ENCODE measurements at places on chromosomes 5 and 9.

DNA sequence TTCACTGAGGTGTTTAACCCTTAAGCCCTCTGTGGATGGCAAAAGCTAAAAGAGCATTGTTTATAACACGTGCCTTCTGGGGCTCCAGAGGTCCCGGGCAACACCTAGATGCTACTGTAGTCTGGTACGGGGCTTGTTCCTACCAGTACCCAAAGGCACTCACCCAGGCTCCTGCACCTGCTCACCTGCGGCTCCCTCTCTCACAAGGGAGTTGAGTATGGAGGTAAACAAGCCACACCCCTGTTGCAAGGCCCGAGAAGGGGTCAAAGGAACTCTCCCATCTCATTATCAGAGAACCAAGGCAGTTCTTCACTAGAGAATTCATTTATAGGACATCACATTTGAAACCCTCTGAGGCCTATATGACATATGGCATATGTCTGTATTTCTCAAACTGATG, 53.4 kb upstream of the IL6ST start:
- no peak for DNase-seq

DNA sequence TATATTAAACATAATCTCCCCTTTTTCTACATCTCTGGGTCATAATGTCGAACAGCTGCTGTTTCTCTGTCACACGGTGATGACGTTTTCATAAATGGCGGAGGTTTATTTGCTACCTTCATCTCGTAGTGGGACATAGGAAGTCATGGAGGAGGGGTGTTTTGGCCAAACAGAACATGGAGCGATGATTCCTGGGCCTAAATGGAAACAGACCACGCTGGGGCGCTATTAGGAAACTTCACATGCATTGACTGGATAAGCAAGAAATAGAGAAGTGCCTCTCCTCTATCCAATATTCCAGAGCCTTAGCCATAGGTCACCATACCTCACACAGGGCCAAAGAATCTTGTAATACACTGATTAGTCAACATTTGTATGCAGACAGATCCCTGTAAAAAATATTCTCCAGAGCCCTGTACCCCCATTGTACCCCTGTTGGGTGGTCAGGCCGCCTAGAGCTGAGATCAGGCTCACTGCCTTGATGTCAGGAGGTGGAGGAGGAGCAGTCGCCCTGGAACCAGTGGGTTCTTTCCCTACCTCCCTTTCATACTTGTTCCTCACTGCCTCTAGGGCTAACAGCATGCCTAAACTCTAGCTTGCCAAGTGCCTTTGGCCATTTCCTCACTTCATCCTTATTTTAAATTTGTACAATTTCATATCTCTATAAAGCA, 77.8 kb upstream of the SPIN1 start:
- no peak for DNase-seq

DNA sequence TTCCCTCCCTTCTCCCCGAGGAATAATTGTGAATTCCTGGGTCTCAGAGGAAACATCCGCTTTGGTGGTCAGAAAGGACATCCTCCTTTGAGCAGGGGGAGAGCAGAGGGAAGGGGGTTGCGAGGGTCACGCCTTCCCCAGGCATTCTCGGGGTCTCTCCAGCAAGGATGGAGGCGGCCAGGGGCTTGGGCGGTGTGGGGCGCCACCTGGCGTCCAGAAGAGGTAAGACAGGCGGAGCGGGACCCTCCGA, 129.1 kb downstream of the KCNIP1 start:
- no peak for DNase-seq

DNA sequence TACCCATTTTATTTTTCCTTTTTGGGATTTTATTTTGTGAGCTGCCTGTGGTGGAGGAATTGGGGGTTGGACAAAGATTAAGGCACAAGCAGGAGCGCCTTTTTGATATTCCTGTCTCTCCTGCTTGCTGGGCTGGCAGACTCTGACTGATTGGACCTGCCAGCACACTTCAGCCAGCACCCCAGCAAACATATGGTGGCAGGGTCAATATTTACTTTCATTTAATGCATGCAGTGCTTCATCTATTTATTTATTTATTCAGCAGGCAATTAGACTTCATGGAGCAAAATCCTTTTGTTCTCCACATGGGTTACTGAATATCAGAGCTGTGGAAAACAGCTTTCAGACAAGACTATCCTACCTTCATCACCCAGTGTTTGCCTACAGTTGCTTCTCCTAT, 48.4 kb upstream of the EPB41L4A start:
- DNase-seq, result no peak

DNA sequence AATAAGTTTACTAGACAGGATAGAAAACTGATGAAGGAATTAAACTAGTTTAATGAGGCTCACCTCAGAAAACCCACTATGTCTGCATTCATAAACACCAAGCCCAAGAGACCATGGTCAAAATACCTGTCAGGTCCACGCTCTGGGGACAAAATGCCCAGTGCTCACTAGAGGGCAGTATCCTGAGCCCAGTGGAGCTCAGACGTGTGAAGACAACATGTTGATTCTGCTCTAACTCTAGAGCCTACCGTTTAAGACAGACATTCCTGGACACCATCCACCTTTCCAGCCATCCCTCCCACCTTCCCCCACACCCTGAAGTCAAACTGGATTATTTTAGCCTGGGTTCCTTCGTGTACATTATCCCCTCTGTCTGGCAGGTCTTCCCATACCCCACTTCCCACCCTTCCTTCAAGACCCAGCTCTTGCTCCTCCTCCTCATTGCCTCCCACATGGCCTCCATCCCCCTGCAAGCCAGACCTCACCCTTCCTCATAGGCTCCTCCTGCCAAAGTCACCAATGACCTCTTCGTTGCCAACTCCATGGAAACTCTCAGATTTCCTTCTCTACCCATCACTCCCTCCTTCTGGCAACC, 142.3 kb upstream of the FSTL4 start:
- no peak for DNase-seq

DNA sequence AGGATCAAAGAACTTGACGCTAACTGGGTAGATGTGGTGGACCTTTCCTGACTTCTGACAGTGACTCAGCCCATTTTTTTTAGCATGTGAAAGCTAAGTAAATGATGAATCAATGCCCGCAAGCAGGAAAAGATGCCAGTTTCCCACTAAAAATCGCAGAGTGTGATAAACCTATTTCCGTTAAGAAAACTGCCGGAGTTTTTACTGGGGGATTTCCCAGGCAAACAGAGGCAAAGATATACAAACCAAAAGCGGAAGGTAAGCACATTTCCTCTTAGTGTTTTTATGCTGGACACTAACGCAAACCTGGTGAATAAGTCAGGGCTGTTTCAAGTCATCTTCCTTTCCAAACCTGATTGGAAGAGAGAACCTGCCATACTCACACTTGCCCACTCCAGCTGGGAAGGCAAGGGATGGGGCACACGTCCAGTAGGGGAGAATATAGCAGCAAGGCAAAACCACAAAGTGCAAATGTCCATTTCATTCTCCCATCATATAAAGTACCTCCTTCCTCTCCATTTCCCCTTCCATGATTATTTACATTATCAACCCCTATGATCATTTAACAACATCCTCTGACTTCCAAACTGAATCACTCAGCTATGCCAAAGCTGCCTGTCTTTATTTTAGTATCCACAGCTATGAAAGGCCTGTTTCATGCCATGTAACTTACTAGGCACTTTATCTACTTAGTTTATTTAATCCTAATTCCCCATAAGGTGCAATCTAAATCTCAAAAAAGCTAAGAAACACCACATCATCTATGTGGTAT, 349.7 kb upstream of the RFX3 start:
- DNase-seq, result peak; percentile 98

- no peak for DNase-seq
Observed at GRCh38 chr5:10476878-10477277, 35.2 kb downstream of the ROPN1L start.

- no peak for DNase-seq
Observed at GRCh38 chr9:108083160-108083750, 593.7 kb upstream of the KLF4 start.

- peak; percentile 65 for DNase-seq
Observed at GRCh38 chr5:73464016-73464745, 15.6 kb upstream of the FOXD1 start.

All from EH (cell line).